ENCODE measurements at places on chromosomes 4 and X.
A peak's percentile ranks its signal among the peaks of the same experiment; 100 is the strongest.

DNA sequence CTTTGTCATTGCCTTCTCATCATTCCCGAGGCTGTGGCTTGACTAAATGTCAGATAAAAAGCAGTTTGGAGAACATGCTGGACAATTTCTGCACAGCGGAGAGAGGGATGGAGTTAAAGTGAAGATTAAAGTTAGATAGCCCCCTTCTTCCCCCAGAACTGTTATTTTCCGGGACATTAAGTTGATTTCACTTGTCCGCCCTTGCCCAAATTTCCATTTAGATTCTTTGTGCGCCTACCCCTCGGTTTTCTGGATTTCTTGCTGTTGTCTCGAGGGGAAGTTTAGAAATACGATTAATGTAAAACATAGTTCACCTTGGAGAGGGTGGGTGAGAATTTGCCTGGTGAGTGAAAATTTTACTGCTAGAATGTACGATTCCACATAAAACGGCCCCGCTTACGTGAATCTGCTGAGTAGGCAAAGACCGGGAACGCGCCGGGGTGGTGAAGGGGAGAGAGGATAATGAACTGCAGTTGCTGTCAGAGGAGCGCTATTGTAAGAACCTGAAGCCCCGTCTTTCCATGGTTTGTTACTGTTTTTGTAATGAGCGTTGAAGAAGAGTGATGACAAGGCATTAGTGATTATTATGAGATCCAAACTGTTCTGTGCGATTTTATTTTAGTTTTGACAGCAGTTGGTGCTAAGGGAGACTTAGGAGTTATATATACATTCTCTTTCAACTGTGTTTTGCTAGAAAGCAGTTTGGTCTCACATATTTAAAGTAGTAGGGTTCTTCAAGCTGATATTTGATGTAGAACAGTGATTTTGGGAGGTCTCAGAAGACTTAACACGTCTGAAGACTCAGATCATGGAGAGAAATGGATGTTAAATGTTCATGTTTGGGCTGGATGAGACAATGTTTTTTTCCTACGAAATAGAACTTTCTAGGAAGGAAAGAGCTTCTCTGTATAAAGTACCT is 73.0 kb downstream of the AFF1 start:
- DNase-seq: peak; percentile 49

DNA sequence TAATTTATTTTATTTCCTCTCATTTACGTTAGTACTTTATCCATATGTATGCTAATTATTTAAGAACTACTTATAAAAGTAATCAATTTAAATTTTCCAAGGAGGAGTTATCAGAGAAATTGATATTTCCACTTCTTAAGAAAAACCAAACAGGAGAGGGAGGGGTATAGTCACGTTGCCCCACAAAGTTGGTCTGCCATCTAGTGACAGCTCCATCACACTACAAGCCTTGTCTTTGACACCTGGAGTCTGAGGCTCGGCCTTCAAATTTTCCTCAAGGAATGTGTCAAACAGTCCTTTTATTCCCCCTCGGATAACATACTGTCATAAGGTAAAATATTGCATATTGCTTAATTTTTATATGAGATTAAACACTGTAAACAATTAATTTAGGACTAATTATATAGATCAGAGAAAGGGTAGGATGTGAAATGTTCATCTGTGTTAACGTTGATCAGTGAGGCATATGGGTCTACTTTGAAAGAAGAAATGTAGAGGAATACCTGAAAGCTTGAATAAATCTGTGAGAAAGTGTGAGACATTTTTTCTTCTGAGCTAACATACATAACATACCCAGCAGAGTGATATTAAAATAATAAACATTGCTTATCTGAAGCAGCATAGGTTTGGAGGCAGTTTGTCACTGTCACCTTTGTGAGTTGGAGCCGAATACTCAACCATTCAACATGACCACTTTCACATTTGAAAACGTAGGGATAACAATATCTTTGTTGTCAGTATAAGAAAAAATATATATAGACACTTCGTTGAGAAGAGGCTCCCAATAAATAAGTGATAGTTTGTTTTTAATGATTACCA is 114.4 kb downstream of the GLRA3 start:
- DNase-seq: peak; percentile 1

- no peak for DNase-seq
Measured at GRCh38 chr4:140028676-140029517, 125.1 kb downstream of the MAML3 start.

DNA sequence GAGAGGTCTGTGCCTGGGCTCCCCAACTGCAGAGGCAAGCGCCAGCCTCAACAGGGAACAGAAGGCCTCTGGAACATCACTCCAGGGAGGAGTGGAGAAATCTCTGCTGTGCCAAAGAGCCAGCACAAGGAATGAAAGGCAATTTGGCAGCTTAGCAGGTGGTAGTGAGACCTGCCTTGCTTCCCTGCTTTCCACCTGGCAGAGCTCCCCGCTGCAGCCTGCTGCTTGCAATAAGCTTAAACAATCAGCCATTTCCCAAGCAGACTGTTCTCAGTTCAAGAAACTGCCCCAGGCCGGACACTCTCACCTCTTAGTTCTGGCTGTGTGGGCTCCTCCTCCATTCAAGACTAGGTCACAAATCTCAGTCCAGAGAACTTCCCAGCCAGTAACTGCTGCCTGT is 370.6 kb downstream of the MAGEB5 start:
- no peak for DNase-seq

DNA sequence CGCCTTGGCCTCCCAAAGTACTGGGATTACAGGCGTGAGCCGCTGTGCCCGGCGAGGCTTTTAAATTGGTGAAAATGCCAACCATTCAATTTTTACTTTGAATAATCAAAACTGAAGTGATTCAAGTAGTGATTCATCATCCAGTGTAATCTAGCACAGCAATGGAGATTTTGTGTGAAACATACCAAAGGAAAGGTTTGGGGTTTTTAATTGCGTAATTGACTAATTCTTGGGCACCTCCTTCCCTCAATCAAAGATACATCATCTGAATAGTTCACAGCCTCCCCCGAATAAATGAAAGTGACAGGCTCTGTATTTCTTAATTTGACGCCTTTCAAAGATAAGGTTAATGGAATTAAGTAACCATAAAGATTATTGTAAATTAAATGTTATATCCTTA is 69.0 kb downstream of the DMD start:
- no peak for DNase-seq

GRCh38 chr4:68673143-68673542 is 2.7 kb upstream of the UGT2B15 start:
- DNase-seq: no peak

- no peak for DNase-seq
Measured at GRCh38 chr4:13703096-13703495, 75.6 kb upstream of the BOD1L1 start.

DNA sequence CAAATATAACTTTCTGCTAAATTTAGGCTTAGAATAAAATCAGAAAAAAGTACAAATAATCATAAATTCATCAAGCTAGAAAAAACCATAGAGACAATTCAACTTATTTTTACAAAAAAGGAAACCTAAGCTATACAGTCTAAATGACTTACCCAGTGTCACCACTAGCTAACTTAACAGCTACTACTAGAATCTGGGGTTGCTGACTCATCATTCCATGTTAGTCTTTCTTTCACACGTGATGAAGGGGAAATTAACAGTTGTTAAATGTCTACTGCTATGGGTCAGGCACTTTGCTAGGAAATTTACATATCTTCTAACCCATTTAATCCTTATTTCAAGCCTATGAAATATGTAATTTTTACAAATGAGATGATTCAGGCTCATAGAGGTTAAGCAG is 349.3 kb upstream of the GALNT7 start:
- no peak for DNase-seq

GRCh38 chr4:185773419-185773818 is 38.6 kb downstream of the SORBS2 start:
- DNase-seq: peak; percentile 50

Measured in RPMI7951 (cell line).